Activated T-cell treated with anti-CD3 and anti-CD28 coated beads, Interleukin-2, amount 50 U/mL, for 48 hours (primary cell): ENCODE measurements at places on chromosomes 6 and 20.
A peak's percentile ranks its signal among the peaks of the same experiment; 100 is the strongest.

DNA sequence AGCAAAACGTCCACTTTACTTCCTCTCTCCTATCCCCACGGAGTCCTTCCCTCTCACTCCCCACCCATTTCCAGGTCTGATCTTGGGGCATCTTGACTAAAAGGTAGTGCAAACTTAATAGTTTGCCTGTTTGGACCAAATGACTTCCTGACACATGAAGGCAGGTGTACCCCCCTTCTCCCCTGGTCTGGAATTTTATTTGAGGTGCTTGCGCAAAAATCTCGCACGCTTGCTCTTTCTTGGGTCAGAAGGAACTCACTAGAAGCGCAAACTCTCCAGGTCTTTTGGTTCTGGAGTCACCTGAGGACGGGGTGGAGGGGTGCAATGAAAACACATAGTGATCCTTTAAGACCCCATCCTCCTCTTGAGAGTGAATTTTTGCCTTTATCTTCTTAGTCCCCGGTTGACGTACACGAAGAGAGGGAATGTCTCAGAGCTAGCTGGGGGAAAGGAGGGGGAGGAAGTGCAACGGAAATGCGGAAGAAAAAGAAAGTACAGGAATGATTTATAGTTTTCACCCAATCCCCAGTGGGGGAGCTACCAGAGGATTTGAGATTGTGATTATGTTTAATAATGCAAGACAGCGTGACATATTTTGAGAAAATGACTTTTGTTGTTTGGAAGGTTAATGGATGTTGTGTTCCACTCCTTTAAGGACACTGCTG, 4.9 kb downstream of the ADGRB3 start:
- DNase-seq = no peak

GRCh38 chr6:41941280-41942066, at the start of gene CCND3:
TSS of gene CCND3 (minus strand) at chr6:41941808. CDS start at chr6:41941649, 159 bp downstream.
- peak; percentile 95 for DNase-seq

- no peak for DNase-seq
These were observed 33.0 kb downstream of the RIPOR2 start for GRCh38 chr6:24902782-24903181.

DNA sequence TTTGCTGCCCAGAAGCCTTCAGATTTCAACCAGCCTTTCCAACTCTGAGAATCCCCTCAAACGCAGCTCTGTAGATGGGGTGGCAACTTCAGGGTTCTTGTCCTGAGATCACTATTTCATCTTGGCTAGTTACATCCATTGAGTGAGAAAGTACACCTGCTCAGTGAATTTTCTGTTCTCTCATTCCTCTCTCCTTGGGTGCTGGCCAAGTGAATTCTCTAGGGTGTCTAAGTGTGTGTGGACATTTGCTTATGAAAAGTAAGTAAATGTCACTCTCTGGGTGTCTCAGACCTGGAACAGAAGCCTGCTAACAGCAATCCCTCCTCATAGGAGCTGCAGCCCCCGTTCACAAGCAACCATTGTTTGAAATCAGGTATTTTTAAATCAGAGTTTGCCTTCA, 3.8 kb downstream of the RIN2 start:
- DNase-seq = no peak

DNA sequence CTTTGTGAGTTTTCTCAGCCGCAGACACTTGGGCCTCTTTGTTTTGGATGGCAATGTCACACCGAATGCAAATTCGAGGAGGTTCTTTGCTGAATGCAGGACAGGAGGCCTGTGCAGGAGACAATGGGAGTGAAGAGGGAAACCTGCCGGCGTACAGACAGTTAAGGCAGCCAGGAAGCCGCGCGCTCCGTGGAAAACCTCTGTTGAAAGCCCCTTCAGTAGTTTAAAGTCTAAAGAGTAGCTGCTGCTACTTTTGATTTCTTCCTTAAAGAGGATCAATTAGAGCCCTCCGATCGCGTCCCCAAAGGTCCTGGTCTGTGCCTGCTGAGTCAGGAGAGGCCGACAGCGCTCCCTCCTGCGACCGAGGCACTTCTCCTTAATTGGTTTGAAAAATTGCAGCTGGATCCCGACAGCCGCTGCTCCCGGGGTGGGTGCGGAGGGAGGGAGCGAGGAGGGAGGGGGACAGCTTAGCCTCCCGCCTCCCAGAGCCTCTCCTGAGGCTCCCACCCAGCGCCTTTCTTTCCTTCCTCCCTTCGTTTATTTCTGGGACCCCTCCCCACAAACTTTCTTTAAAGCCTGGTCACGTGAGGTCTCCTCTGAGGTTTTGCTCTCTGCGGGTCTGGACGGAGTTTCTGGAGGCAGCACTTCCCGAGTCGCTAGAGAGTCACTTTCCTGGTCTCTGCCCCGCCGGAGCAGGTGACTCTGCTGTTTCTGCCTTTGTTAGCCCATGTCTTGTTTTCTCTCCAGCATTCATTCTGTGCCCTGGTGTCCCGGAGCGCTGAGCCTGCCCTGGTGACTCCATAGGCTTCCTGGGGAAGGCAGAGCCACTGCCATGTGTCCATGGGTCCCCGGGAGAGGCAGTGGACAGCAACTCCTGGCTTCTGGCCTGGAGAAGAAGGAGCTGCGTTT, 22.3 kb upstream of the RPP40 start:
- DNase-seq = peak; percentile 24
